ENCODE measurements at places on chromosomes 2 and 18.

GRCh38 chr2:140624200-140624599, 1506.6 kb downstream of the LRP1B start:
- DNase-seq: no peak

GRCh38 chr18:35522130-35522959, 24.6 kb upstream of the INO80C start:
- no peak for DNase-seq

DNA sequence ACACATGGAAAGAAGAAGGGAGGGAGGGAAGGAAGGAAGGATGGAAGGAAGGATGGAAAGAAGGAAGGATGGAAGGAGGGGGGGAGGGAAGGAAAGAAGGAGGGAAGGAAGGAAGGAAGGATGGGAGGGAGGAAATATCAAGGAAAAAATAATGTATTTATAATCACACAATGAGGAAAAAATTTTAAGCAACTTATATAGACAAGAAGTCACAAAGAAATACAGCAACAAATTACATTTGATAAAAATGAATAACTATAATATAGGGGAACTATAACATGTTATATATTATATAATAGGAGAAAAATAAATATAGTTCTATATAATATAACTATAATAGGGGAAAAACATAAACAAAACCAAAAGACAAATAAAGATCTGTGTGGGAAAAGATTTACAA, 441.8 kb downstream of the LRATD1 start:
- no peak for DNase-seq

GRCh38 chr2:109129921-109130722, 1.1 kb downstream of the SH3RF3 start:
- DNase-seq: no peak

GRCh38 chr18:48834413-48835031, 116.2 kb downstream of the SMAD7 start:
- no peak for DNase-seq
